Germinal center (tissue), 1 donor: ENCODE measurements at places on chromosomes 1 and 21.

DNA sequence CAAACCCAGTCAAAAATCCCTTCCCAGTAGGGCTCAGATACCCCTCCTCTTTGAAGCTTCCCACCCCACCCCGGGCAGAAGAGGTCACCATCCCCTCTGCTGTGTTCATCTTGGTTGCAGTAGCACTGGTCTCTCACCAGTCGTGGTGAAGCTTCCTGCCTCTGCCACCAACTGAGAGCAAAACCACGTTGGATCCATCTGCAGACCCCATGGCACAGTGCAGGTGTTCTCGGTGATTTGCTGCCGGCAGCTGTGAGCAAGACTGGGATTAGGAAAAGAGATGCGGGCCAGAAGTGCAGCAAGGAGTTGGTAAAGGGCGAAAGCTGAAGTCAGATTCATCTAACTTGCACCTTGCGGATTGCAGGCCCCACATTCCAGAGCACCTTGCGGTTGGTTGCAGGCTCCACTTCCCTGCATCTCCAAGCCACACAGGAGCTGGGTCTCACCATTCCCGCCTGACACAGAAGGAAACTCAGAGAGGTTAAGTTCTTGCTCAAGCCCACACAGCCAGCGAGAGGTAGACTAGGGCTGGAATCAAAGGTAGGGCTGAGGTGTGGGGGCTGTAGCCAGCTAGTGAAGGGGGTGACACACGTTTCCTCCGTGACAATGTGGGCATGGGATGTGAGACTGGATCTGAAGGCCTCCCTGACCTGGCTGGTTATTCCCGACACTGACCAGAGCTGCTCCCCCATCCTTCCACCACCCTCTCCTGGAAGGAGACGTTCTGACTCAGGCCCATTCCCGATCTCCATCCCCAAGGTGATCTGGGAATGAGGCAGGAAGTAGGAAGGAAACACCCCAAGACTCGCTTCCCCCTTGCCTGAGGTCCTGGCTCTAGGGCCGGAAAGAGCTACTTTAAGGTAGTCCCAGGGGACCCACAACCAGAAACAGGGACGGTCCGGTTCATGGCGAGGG is 3.3 kb upstream of the FAM110D start:
- DNase-seq: no peak

DNA sequence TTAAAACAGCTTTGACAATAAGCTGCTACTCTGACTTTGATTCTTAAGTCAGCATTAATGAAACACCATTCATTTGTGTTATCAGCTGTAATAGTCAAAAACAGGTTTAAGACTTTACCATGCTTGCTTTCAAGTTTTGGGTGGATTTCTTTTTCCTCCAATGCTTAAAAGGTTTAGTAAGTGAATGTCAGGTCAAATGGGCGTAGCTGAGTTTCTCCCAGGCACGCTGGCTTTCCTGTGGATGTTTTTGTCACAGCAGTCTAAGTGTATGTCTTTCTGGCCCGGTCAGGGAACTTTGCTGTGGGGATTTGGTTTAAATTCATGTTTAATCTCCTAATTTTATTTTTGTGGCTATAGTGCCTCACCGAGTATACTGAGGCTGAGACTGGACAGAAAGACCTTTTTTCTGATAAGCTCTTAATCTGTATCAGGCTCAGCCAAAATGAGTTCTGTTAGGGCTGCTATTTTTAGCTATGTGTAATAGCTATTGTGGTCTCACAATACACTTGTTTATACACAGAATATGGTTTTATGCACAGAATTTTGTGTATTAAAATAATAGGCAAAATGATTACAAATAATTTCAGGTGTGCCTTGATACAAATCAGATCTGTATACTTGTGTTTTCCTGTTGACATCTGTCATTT is 292.8 kb downstream of the DISC1 start:
- DNase-seq: no peak

- peak; percentile 29 for DNase-seq
Observed at GRCh38 chr1:152185544-152186391, 26.7 kb upstream of the RPTN start.

DNA sequence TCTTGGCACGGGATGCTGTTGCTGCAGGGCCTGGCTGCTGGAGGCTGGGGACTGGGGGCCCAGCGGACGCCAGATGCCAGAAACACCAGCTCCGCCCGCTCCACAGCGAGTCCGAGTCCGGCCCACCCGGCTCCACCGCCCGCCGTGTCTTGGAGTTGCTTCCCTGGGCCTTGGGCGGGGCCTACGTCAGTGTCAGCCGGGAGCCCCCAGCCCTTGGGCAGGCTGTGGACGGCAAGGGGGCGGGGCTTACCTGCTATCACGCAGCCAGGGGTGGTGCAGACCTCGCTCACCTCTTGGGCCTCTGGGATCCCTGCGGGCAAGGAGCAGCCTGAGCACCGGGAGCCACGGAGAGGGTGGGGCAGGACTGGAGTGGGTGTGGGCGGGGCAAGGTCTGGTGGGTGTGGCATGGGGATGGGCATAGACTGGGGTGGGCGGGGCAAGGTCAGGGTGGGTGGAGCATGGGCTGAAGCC is 21.8 kb downstream of the MMEL1 start:
- DNase-seq: peak; percentile 72

- DNase-seq: no peak
Observed at GRCh38 chr1:102566182-102566581, 542.1 kb downstream of the COL11A1 start.
